ENCODE measurements at places on chromosomes 6 and 20.

GRCh38 chr6:75409286-75409685 lies 84.3 kb downstream of the FILIP1 start:
- DNase-seq, result no peak

GRCh38 chr6:76230711-76231110 lies 158.2 kb upstream of the IMPG1 start:
- DNase-seq, result no peak

- DNase-seq, result no peak
Observed at GRCh38 chr6:105611606-105612005, 208.7 kb upstream of the PREP start.

GRCh38 chr6:108610270-108610839 lies 49.6 kb downstream of the FOXO3 start:
- DNase-seq, result no peak

GRCh38 chr20:47809161-47809960 lies 24.1 kb upstream of the SULF2 start:
- no peak for DNase-seq

- DNase-seq, result no peak
Observed at GRCh38 chr6:168501561-168501960, 60.6 kb downstream of the SMOC2 start.

DNA sequence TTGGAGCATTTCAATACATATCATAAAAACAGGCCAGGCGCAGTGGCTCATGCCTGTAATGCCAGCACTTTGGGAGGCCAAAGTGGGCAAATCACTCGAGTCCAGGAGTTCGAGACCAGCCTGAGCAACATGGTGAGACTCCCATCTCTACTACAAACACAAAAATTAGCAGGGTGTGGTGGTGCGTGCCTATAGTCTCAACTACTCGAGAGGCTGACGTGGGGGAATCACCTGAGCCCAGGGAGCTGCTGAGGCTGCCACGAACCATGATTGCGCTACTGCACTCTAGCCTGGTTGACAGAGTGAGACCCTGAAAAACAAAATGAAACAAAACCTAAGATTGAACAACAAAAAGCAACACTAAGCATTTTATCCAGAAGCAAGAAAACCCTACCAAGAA lies 47.2 kb downstream of the BACH2 start:
- DNase-seq, result no peak

DNA sequence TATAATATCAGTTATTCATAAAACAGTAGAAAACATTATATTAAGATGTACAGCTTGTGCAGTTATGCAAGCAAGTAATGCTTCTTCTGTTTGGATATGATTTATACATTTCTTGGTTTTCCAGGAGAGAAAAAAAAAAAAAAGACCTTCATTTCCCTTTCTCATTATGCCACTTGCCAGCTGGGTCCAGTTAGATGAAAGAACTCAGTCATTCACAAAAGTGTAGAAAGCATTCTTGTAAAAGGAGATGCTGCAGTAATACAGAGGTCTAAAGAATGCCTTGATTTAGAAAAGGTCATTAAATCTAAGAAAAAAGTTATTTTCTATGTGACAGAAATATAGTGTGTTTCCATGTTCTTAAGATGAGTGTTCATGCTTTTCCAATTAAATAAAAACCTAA lies 7.4 kb downstream of the PDE7B start:
- DNase-seq, result no peak

- DNase-seq, result no peak
Observed at GRCh38 chr6:158711264-158711663, 61.4 kb downstream of the SYTL3 start.

DNA sequence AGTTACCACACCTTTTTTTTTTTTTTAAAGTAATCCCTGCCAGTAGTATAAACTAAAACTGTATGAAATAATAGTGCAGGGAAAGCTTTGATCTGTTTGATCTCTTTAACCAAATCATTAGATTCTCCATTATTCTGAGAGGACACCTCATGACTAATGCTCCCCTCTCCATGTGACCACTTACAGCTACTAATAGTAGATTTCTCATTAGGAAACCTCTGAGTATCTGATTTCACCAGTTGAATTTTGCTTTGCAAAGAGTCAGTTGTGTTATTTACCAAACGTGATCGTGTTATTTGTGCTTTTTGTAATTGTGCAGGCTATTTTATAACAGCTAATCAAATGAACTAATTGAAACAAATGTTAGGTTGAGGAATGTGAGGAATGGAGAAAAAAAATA lies 12.5 kb downstream of the CASP8AP2 start:
- DNase-seq, result no peak
